Hippocampal formation (tissue), 2 donors: ENCODE measurements at places on chromosomes 16 and 17.

- DNase-seq = no peak
Observed at GRCh38 chr17:9445424-9445823, 130.2 kb downstream of the STX8 start.

DNA sequence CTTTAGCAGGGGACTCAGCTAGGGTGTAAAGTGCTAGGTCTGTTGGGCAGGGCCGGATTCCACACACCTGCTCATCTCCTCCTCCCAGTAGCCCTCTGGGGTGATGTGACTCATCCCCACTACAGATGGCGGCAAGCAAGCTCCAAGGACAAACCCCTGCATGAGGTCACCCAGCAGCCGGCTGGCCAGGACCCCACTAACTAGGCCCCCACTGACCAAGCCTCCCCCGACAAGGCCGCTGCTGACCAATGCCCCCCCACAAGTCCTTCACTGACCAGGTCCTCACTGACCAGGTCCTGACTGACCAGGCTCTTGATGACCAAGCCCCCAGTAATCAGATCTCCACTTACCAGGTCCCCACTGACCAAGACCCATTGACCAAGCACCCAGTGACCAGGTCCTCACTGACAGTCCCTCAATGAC is 36.7 kb downstream of the TNFRSF13B start:
- DNase-seq = no peak

DNA sequence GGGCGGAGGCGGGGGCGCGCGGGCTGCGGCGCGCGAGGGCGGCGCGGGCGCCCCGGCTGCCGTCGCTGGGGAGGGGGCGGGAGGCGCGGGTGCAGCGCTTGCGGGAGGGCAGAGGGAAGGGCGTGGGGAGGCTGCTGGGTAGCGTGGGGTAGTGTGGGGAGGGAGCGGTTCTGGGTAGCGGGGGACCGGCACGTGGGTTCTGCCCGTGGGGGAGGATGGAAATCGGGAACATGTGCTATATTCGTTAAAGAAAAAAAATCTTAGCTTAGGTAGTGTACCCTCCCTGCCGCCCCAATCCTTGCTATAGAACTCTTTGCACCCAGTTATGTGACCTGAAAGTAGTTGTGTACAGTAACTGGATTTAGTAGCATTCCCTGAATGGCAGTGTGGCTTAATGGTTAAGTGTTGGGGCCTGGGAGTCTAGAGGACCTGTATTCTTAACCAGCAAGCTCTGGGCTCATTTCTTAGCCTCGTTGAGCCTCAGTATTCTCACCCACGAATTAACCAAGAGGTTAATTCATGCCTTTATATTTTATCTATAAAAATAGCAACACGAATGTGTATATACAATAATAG is 646 bp downstream of the RABEP1 start:
- DNase-seq = no peak

- no peak for DNase-seq
Observed at GRCh38 chr16:17204206-17204605, 266.6 kb downstream of the XYLT1 start.

DNA sequence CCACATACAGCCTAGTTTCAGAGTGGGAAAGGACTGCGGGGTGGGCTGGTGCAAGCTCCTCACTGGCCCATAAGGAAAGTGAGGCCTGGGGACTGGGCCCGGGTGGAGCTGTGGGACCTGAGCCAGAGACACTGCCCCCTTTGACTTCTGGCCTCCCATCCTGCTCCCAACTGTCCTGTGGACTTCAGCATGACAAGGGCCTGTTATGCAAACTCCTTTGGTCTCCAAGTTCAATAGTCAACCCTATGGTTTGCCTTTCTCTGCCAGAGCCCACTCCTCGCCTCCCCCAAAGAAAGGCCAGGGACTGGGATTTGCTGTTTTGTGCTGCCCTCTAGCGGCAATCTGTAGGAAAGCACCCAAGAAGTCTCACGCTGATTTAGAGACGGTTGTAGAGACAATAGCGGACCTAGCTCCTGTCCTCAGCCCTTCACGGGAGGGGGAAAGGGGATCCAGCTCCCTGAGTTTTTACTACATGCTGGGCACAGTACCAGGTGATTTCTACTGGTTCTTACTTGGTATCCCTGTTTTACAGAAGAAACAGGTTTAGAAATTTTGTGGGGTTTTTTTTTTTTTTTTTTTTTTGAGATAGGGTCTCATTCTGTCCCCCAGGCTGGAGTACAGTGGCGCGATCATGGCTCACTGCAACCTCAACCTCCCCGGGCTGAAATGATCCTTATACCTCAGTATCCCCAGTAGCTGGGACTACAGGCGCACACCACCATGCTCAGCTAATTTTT is 1.2 kb upstream of the TLCD3B start:
- no peak for DNase-seq

DNA sequence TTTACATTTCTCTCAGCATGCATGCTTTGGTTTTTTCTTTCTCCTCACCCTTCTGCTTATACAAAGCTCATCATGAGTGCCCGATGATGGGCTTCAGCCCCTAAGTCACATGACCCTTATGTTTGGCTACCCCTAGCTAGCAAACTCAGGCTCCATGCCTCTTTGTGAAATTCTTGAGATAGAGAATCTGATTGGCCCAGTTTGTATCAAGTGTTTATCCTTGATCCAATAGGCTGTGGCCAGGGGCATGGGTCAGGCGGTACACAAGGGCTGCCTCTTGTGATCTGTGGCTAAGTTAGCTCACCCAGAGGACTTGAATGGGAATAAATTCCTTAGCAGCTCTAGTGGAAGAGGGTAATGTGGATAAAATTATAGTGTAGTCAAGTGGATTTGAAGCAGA is 11.5 kb upstream of the TOX3 start:
- no peak for DNase-seq

DNA sequence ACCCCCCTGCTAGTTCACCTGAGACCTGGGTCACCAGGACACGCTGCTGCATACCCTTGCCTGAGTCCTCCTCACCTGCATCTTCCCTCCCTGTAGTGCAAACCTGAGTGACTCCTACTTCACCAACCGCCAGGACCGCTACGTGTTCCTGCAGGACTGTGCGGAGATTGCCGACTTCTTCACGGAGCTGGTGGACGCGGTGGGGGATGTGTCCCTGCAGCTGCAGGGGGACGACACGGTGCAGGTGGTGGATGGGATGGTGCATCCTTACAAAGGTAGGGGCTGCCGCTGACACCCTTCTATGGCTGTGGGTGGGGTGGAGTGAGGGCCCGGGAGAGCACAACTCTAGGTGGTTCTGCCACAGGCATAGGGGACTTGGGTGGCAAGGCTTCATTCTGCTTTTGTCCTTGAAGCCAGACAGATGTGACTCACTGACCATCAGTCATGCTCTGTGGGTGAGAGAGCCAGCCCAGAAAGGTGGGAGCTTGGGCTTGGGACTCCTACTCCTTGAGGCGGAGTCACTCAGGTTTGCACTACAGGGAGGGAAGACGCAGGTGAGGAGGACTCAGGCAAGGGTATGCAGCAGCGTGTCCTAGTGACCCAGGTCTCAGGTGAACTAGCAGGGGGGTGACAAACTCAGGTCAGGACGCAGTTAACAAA is 22.3 kb downstream of the PGS1 start:
- no peak for DNase-seq

DNA sequence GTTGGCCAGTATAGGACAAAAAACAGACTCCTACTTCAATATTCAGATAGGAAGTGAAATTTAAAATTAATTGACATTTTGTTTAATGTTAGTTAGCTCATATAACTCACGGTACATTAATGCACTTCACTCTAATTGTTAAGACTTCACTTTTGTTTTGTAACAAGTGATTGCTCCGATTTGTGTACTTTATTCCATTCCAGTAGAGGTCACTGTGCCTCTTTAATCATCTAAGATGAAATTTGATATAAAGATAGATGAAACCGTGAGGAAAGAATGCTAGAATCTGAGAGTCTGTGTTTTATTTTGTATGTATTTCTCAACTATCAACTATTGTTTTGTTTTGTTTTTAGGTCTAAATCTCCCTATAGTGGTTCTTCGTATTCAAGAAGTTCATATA is 29.0 kb downstream of the RBBP6 start:
- peak; percentile 8 for DNase-seq

GRCh38 chr17:27422601-27423000 is 33.6 kb upstream of the KSR1 start:
- no peak for DNase-seq

GRCh38 chr16:12059216-12059769 is 82.8 kb downstream of the SNX29 start:
- DNase-seq = no peak

DNA sequence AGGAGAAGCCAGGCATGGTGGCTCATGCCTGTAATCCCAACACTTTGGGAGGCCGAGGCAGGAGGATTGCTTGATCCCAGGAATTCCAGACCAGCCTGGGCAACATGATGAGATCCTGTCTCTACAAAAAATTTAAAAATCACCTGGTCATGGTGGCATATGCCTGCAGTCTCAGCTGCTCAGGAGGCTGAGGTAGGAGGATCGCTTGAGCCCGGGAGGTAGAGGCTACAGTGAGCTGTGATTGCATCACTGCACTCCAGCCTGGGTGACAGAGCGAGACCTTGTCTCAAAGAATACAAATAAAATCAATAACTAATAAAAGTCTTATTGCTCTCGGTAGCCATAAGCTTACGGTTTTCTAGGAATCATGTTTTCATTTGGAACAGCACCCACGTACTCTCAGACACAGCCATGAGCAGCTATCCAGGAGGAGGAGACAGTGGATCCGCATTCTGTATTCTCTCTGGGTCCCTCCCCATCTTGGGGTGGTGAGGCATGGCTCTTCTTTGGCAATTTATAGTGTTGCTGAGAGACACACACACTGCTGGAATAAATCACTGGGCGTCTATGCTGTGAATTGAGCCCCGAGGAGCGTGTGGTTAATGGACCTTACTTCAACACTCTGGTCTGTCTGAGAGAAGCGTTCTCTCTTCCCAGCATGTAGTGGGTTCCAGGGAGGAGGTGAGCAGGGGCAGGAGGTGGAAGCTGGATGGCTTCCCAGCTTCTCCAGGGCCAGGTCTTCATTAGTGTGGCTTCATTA is 8.5 kb upstream of the ADCY9 start:
- no peak for DNase-seq

DNA sequence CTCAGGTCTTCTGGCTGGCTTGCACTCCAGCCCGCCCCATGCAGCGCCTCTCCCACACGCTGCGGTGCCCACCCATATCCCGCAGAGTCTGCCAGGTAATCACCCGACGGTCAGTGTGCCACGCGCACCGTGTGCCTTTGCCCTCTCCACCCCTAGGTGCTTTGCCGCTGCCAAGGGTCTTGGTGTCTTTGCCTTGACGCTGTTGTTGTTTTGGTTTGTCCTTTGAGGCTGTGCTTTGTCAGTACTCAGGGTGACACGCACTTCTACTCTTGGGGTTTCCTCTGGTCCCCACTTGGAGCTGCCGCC is 30.1 kb downstream of the UBN1 start:
- no peak for DNase-seq

DNA sequence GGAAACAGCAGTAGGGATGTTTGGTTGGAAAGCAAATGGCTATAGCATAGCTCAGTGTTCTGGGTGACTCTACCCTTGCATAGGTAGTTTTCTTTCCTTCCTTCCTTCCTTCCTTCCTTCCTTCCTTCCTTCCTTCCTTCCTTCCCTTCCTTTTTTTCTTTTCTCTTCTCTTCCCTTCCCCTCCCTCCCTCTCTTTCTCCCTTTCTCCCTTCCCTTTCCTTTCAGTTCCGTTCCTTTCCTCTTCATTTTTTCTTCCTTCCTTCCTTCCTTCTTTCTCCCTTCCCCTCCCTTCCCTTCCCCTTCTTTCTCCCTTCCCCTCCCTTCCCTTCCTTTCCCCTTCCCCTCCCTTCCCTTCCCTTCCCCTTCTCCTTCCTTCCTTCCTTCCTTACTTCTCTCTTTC is 31.3 kb downstream of the GDE1 start:
- no peak for DNase-seq

- DNase-seq = no peak
Observed at GRCh38 chr17:40309949-40310510, 1.1 kb downstream of the RARA start.

- DNase-seq = peak; percentile 11
Observed at GRCh38 chr17:6352801-6353560, 81.9 kb downstream of the AIPL1 start.

GRCh38 chr16:81873843-81874752 is 95.0 kb downstream of the PLCG2 start:
- no peak for DNase-seq

DNA sequence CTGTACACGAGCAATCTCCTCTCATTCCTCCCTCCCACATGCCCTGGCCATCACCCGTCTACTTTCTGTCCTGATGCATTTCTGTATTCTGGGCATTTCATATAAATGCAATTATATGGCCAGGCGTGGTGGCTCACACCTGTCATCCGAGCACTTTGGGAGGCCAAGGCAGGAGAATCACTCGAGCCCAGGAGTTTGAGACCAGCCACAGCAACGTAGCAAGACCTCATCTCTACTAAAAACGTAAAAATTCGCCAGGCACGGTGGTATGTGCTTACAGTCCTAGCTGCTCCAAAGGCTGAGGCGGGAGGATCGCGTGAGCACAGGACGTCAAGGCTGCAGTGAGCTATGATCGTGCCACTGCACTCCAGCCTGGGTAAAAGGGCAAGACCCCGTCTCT is 4.8 kb downstream of the MEAK7 start:
- DNase-seq = no peak

DNA sequence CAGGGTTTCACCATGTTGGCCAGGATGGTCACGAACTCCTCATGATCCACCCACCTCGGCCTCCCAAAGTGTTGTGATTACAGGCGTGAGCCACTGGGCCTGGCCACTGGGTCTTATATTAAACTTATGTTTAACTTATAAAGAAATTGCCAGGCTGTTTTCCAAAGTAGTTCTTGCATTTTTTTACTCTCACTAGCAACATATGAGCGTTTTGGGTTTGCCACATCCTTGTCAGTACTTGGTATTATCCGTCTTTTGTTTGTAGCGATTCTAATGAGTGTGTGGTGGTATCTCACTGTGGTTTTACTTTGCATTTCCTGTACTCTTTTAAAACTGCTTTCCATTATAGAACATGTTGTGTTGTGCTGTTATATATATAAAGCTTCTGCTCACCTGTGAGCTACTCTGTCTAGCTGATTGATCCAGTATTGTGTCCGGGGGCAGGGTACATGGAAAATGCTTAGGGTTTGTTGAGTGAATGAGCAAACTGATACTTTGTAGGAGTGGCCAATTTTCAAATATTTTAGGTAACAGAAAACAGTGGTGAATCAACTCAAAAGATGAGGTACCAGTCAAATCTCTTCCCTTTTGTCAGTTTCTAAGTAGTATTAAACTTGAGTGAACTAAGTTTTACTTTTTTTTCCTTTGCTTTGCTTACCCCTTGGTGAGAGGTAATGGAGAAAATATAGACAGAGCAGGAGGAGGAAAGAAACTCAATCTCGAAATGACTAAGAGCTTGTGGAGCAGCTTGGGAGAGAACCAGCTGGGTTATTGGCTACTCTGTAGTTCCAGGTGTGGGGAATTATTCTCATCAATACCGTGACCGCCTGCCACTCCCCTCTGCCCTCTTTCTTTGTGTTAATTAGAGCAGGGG is 75.8 kb downstream of the PITPNC1 start:
- DNase-seq = no peak

DNA sequence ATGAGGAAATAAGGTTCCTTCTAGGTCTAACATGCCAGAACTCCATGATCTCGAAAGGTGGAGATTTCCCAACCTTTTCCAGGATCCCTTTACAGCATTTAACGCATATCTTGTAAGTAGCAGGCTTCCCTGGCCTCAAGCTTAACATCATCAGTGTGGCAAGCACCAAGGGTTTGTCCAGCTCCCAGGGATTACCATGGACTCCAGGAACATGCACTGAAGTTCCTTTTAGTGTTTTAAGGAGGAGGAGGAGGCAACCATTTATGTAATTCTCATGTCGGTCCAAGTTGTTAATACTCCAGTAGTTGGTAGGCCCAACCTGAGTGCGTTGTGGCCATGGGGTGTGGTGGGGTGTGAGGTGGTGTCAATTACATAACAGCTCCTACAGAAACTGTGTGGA is 11.8 kb upstream of the SKAP1 start:
- no peak for DNase-seq
